ENCODE measurements at places on chromosomes 4 and X.

GRCh38 chr4:156321203-156321602 lies 367.5 kb upstream of the CTSO start:
- H3K27ac ChIP-seq: no peak overlapping the region
- DNase-seq: no peak
- no peaks in the 10 kb centered on the region for H3K27me3 ChIP-seq
- H3K4me3 ChIP-seq: no peak overlapping the region
- H3K36me3 ChIP-seq: no peaks in the 10 kb centered on the region
- no peaks in the 10 kb centered on the region for H3K4me1 ChIP-seq

DNA sequence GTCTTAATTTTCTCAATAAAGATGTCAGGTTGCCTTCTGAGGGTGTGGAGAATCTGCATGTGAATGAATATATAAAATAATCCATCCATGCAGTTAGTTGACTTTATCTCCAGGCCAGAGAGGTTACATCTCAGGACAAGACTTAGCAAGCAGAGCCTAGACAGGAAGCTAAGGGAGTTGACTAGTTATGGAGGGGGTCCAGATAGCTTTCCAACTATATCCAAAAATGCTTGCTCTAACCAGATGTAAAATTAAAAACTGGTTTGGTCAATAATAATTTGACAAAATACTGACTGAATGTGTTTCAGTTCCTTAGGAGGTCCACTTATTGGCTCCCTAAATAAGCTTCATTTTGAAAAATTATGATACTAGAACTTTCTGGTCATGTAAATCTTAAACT lies 101.4 kb downstream of the PAPSS1 start:
- no peak for DNase-seq
- no peak overlapping the region for H3K4me3 ChIP-seq
- H3K27me3 ChIP-seq: no peaks in the 10 kb centered on the region
- H3K27ac ChIP-seq: peak overlapping the region; percentile 21
- H3K36me3 ChIP-seq: no peaks in the 10 kb centered on the region

GRCh38 chr4:184417802-184418511 lies 56.4 kb downstream of the IRF2 start:
- DNase-seq: no peak
- H3K27ac ChIP-seq: peak overlapping the region; percentile 92
- H3K4me1 ChIP-seq: peaks cover 68% of the 10 kb centered on the region
- H3K27me3 ChIP-seq: no peaks in the 10 kb centered on the region

DNA sequence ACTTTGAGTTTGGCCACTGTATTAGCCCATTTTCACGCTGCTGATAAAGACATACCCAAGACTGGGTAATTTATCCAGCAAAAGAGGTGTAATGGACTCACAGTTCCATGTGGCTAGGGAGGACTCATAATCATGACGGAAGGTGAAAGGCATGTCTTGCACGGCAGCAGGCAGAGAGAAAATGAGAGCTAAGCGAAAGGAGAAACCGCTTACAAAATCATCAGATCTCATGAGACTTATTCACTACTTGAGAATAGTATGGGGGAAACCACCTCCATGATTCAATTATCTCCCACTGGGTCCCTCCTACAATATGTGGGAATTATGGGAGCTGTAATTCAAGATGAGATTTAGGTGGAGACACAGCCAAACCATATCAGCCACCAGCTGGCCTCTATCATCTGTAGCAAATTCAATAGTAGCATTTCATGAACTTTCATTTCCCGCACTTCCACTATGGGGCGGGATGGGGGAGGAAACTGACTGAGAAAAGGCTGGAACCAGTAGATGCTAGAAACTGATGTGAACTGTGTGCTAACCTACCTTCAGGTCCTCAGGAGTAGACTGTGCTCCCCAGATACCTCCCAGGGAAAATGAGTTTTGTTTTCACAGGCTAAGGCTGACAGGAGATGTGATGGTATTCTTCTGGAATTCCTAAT lies 35.3 kb upstream of the LGI2 start:
- H3K4me1 ChIP-seq: no peaks in the 10 kb centered on the region
- no peak overlapping the region for H3K4me3 ChIP-seq
- DNase-seq: no peak
- H3K27ac ChIP-seq: no peak overlapping the region
- no peaks in the 10 kb centered on the region for H3K27me3 ChIP-seq

GRCh38 chr4:16439768-16440167 lies 213.5 kb upstream of the TAPT1 start:
- H3K36me3 ChIP-seq: no peaks in the 10 kb centered on the region
- no peak overlapping the region for H3K27ac ChIP-seq
- no peak for DNase-seq
- no peak overlapping the region for H3K4me3 ChIP-seq
- no peaks in the 10 kb centered on the region for H3K4me1 ChIP-seq
- no peaks in the 10 kb centered on the region for H3K27me3 ChIP-seq

GRCh38 chr4:4880492-4880891 lies 21.0 kb downstream of the MSX1 start:
- H3K36me3 ChIP-seq: no peaks in the 10 kb centered on the region
- no peaks in the 10 kb centered on the region for H3K4me1 ChIP-seq
- peaks cover 84% of the 10 kb centered on the region for H3K27me3 ChIP-seq
- DNase-seq: no peak

- H3K27ac ChIP-seq: no peak overlapping the region
- no peaks in the 10 kb centered on the region for H3K27me3 ChIP-seq
- H3K36me3 ChIP-seq: peaks cover 86% of the 10 kb centered on the region
- H3K4me1 ChIP-seq: no peaks in the 10 kb centered on the region
- H3K4me3 ChIP-seq: no peak overlapping the region
- DNase-seq: no peak
Observed at GRCh38 chrX:136221851-136222513, 29.2 kb downstream of the MAP7D3 start.

- peaks cover 3% of the 10 kb centered on the region for H3K36me3 ChIP-seq
- no peaks in the 10 kb centered on the region for H3K27me3 ChIP-seq
- DNase-seq: no peak
- H3K27ac ChIP-seq: no peak overlapping the region
- no peak overlapping the region for H3K4me3 ChIP-seq
- H3K4me1 ChIP-seq: no peaks in the 10 kb centered on the region
Observed at GRCh38 chrX:46444011-46444410, 101.2 kb downstream of the ZNF674 start.

Data from esophagus squamous epithelium (tissue), 5 donors.